ENCODE measurements at places on chromosomes 7 and 10.

DNA sequence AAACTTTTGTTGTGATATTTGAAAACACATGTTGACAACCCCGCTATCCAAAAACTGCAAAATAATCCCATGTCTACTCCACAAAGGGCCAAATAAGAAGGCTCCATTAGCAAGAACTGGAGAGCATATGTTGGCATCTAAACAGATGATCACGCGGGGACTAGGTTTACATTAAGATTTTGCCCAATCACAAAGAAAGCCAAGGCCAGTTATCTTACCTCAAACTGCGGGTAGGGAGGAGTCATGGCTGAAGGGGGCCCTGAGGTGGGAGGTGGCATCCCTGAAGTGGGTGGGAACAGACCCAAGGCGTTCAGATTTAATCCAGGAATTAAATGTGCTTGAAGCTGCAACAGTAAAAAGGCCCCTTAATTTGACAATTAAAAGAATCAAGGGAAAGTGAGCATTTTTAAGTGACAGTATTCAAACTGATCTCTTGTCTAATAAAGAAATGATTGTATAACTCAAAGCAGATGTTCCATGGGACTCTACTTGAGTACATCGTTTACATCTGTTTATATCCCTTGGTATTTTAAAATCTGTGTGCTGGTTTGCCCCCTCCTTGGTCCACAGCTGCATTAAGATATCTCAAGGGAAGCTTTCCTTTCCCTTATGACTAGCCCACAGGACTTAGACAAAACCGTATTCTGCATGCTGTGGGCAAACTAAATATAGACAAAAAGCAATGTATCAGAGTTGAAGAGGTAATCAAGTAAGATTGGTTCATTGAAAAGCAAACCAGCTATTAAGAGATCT, 42.9 kb downstream of the MALSU1 start:
- no peak for DNase-seq

DNA sequence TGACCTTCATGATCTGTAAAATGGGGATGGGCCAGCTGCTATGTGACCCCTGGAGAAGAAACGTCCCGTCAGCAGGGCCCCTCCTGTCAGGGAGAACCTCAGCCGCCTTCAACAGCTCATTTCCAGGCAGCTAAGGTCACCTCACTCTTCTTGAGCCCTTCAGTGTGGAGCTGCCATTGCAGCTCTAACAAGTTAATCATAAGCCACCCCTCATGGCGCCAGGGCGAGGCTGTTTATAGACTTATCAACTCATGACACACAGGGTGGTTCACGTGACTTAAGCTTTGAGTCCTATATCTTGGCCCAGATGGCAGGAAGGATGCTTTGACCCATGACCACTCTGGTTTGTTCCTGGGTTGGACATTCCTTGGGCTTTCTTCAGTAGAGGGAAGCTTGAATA, 315.1 kb downstream of the TNS3 start:
- no peak for DNase-seq

GRCh38 chr7:67407392-67408071, 410.9 kb downstream of the TYW1 start:
- DNase-seq: no peak

DNA sequence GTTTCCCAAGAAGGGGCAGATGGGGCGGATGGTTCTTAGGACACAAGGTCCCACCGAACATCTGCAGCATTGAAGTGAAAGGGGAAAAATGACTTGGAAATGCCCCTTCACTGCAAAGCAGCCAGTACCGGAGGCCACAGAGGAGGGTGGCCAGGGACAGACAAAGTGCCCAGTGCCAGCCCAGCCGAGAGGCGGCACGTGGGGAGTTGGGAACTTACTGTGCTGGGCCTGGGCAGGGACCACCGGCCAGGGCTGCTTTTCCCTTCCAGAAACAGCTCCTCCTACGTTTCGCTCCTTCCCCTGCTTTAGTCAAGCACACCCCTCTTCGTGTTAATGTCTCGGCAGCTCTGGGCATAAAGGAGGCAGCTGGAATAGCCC, 129.2 kb downstream of the TNS3 start:
- no peak for DNase-seq

- no peak for DNase-seq
Observed at GRCh38 chr7:80181411-80181810, 46.8 kb downstream of the GNAI1 start.

DNA sequence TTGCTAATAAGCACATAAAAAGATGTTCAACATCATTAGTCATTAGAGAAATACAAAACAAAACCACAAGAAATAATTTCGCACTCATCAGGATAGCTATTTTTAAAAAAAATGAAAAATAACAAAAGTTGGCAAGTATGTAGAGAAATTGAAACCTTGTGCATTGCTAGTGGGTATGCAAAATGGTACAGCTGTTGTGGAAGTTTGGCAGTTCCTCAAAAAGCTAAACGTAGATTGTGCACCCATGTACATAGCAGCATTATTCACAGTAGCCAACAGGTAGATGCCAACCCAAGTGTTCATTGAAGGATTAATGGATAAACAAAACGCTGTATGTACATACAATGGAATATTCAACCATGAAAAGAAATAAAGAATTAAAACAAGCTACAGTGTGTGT, 35.3 kb upstream of the STARD3NL start:
- no peak for DNase-seq

GRCh38 chr7:140084972-140085371, 22.2 kb upstream of the PARP12 start:
- no peak for DNase-seq

- DNase-seq: no peak
Observed at GRCh38 chr7:87479951-87480350, 4.5 kb upstream of the ABCB4 start.

DNA sequence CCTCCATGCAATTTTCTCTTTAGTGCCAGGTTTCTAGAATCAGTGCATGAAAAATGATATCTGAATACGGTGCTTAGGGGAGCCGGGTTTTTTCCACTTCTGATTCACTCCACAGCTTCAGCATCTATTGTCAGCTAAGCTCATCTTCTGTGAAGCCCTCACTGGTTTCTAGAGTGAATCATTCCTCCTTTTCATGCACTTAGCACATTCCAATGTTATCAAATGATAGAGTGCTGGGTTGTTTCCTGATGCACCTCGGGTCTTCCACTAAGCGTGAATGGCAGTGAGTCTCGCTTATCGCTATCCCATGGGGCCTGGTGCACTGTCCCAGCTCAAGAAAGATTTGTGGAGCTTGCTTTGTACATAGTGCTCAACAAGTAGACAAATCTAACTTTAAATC, 170.9 kb upstream of the RHEB start:
- DNase-seq: no peak

DNA sequence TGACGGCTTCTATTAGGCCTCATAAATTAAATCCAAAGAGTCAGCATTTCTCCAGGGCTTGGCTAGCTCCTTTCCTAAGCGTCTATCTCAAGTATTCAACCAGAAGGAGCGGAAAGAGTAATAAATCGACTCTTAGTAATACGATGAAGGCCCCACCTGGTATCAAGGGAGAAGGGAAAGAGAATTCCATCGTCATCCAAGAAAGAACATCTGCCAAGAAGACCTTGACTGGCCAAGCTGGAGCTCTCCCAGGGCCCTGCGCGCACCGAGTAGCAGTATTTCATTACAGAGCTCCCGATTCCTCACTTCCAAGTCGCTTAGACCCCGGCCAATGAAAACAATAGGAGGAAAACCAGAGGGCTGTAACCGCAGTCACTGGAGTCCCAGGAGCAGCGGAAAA, 178.0 kb upstream of the FRMD4A start:
- DNase-seq: no peak

- no peak for DNase-seq
Observed at GRCh38 chr10:104413528-104413927, 59.9 kb downstream of the CFAP58 start.

GRCh38 chr7:28575241-28575643, 162.9 kb downstream of the CREB5 start:
- no peak for DNase-seq

DNA sequence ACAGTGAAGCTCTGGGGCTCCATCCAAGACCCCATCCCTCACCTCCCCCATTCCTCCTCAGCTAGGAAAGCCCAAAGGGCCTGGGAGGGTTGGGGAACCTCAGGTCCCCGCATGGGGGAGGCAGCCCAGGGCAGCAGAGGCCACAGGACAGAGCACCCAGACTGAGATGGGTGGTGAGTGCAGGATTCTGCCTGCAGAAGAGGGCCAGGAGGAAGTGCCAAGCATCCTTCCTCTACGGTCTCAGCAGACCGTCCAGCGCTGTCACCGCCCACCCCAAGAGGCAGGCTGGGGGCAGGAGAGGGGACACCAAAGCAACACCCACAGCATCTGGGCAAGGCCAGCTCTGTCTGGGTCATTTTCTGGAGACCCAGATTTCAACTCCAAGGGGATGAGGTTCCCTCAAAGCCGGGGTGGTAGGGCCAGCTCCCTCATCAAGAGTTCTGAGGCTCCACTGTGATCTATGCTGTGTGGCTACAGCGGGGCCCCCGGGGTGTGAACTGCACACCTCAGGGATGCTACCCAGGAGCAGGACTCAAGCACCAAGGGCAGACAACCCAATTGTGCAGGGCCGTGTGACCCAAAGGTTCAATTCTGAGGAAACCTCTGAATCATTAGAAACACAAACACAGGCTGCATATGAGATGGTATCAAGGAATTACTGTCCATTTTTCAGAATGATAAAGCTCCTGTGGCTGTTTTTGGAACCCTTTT, 46.8 kb downstream of the CAMK2B start:
- DNase-seq: no peak

GRCh38 chr10:31583293-31583692, 264.3 kb downstream of the ZEB1 start:
- no peak for DNase-seq

GRCh38 chr10:85193796-85194195, 865.4 kb downstream of the CCSER2 start:
- DNase-seq: no peak

- DNase-seq: no peak
Observed at GRCh38 chr10:60144099-60144498, 237.7 kb upstream of the CCDC6 start.

DNA sequence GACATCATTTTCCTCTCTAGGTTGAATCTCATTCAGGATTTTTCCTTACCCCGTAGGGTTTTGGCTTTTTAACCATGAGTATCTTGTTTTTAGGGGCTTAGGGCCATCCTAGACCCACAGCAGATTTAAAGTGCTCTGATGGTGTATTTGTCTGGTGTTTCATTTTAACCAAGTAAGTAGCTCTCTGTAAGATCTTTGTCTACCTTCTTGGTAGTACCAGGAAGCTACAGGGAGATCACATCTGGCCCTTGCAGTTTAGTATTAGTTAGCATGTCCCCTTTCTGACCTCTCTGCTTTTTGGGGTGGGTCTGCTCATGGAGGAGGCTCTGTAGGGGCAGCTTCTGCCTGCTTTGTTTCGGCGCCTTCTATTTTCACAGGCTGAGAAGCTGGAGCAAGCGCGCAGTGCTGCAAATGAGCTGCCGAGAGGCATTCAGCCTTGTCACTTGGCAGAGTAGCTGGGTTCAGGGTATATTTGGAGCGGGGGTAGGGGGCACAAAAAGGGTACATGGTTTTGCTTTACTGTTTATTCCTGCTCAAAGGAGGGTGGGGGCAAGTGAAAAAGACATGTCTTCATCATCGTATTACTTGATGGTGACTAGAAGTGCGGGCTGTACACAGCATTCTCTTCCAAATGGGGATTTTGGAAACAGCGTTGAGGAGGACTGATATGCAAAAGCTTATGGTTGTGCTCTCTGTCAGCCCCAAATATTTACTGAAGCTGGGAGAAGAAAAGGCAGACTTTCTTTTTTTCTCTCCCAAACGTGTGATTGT, 146.3 kb downstream of the CELF2 start:
- DNase-seq: no peak

DNA sequence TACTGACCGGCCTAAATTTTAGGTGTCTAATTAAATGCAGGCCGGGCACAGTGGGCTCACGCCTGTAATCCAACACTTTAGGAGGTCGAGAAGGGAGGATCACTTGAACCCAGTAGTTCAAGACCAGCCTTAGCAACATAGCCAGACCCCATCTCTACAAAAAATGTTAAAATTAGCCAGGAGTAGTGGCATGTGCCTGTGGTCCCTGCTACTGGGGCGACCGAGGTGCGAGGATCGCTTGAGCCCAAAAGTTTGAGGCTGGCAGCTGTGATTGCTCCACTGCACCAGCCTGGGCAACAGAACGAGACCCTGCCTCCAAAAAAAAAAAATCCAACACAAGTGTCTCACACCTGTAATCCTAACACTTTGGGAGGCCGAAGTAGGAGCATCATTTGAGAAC, 491 bp upstream of the SLC37A3 start:
- DNase-seq: no peak

GRCh38 chr7:84112771-84113170, 81.8 kb downstream of the SEMA3A start:
- DNase-seq: no peak

DNA sequence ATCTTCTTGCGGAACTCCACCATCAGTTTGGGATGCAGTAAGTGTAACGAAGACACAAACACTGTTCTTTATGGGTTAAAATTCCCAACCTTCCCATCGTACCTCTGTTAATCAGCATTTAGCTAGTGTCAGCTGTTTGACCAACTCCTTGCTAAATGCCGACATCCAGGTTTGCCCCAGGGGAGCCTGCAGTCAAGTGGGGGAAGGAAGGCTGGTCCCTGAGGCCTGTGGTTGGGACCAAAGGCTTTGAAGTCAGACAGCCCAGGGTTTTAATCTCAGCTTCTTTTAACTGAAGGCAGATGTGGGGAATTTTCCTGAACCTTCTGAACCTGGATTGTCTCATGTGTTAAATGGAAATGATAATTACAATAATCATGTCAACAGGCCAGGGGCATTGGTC, 443.7 kb downstream of the GLRX3 start:
- no peak for DNase-seq

- no peak for DNase-seq
Observed at GRCh38 chr7:33143996-33144718, 14.8 kb downstream of the BBS9 start.
